NT2/D1 (cell line): ENCODE measurements at places on chromosomes 7 and 10.

DNA sequence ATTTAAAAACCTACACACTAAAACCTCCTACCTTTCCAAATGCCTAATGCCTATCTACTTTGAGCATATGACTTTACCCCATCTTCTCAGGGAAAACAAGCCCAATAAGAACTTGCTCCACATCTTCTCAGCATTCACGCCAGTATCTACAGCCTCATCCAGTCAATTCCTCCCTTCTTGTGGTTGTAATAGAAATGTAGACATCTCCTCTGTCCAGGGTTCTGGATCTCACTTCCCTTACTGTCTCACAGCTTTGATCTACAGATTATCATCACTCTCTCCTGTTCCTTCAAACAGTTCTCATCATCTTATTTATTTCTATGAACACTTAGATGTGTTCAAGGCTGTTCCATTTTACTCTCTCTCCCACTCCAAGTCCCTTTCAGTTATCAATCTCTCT is 70.4 kb upstream of the NOBOX start:
- DNase-seq: no peak

GRCh38 chr7:20330928-20331909 is 519 bp downstream of the ITGB8 start:
- no peak for DNase-seq

- DNase-seq: peak; percentile 33
Observed at GRCh38 chr10:106189292-106189691, 975.2 kb downstream of the SORCS1 start.

- DNase-seq: no peak
Observed at GRCh38 chr7:155918720-155919390, 106.6 kb upstream of the SHH start.

DNA sequence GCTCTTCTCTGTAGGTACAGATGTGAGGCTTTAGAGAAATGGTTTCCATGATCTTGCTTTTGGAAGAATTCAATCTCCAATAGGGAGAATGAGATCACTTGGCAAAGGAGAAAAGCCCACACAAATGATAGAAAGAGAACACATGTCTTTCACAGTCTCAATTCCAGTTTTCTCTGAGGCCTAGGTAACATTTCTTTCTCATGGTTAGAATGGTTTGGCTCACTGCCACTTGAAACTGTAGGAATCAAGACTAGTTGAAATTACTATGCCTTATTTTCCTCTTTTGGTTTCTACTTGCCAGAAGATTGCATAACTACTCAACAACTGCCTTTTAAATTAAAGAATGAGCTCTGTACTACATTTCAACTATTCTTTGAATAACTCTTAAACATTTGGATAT is 276.5 kb upstream of the TEX47 start:
- DNase-seq: no peak
